ENCODE measurements at places on chromosomes 3 and 15. TPM values are rescaled to one million over a fixed set of nuclear protein-coding genes. Genes with fewer than 3 reads are reported as not detected.

Gene SLC24A5
- not detected for total RNA-seq

Gene PIGZ
- total RNA-seq = 9.8 TPM

Gene ALG1L2
- total RNA-seq = not detected

Gene ANKRD34C
- 0.25 TPM for total RNA-seq

Gene CCDC191
- total RNA-seq = 8.6 TPM

Gene MAGEL2
- 2.0 TPM for total RNA-seq

Gene GOLGA8S
- not detected for total RNA-seq

Gene CPN2
- not detected for total RNA-seq

Gene AHSG
- not detected for total RNA-seq

Gene CPNE9
- total RNA-seq = not detected

Gene IL5RA
- not detected for total RNA-seq

DNA sequence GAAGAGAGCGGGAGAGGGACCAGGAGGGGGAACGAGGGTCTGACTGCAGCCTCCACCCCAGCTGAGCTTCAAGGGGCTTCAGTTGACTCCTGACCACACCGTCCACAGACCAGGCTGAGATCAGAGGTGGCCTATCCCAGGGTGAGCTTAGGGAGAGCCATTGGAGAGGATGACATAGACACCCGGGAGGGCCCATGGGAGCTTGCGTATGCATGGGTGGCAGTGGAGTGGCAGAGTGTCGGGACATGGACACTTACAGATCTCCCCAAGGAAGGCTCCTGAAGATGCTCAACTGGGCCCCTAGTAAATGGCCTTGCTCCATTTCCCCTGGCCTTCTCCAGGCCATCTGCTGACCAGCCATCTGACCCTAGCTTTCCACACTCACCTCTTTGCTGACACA is 12.6 kb upstream of the ALAS1 start:
- H3K36me3 ChIP-seq = no peaks in the 10 kb centered on the region
- no peaks in the 10 kb centered on the region for H3K27me3 ChIP-seq
- H3K27ac ChIP-seq = no peak overlapping the region
- H3K4me1 ChIP-seq = peaks cover 7% of the 10 kb centered on the region

DNA sequence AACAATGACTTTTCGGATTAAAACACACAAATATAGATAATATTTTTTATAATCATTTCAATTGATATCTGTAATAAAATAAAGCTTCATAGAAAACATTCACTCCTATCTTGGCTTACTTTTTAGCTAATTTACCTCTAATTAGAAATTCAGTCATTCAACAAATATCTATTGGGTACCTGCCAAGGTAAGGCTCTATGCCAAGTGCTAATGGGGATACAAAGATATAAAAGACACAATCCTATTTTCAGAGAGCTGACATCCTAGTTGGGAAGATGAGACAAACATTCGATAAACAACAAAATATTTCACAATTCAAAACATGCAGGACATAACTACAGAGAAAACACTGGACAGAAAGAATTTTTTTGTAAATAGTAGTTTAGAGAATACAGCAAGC is 63.3 kb downstream of the ULK4 start:
- H3K36me3 ChIP-seq = peaks cover 4% of the 10 kb centered on the region
- H3K4me1 ChIP-seq = no peaks in the 10 kb centered on the region
- DNase-seq = no peak

DNA sequence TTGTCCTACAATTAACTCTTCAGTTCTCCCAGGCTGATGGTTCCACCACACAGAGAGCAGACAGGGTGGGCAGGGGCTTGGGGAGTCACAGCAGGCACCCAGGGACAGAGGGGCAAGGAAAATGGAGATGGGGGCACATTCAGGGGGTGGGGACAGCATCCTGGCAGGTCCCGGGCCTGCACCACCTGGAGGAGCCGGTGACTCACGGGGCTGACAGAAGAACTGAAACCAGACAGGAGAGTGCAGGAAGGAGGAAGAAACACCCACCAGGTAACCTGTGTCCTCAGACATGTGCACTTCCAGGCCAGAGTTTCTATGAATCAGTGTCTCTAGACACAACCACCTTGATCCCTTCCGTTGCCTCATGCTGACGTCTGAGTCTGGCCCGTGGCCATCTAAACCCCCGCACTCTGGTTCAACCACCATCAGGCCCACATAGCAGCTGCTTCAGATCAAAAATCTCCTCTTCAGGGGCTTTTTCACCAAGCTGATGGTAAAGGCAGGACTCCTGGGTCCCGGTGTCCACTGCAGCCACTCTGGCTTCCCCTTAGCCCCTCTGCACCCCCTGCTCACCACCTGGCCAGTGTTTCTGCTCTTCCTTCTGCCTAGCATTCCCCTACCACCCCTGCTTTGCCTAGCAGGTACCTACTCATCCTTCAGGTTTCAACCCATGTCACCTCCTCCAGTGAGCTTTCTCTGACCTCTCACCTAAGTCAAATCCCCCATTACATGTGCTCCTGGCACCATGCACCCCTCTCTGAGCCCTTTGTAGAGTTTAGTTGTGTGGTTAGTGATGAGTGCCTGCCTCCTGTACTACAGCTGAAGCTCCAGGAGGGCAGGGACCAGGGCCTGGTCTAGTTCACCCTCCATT is 16.5 kb upstream of the CYP11A1 start:
- H3K36me3 ChIP-seq = no peaks in the 10 kb centered on the region
- no peak overlapping the region for H3K4me3 ChIP-seq
- no peaks in the 10 kb centered on the region for H3K27me3 ChIP-seq
- no peak overlapping the region for H3K27ac ChIP-seq
- no peak for DNase-seq
- H3K4me1 ChIP-seq = no peaks in the 10 kb centered on the region

- no peaks in the 10 kb centered on the region for H3K27me3 ChIP-seq
- no peak overlapping the region for H3K4me3 ChIP-seq
- H3K4me1 ChIP-seq = peaks cover 5% of the 10 kb centered on the region
Observed at GRCh38 chr15:57184502-57184901, 191.8 kb upstream of the CGNL1 start.

DNA sequence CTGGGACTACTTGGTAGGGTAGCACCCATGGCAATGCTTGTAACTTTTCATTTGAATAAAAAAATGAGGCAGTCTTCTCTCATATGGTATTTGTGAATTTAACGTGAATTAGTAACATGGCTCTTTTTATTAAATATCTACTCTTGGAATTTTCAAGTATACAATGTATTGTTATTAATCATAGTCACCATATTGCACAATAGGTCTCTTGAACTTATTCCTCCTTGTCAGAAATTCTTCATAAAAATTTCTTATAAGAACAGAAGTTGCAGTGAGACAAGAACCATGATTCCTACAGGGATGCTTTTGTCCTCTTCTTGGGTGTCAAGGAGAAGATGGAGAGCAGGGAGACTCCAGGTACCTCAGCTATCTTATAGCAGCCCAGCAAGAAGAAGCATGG is 203.8 kb upstream of the FEZF2 start:
- no peak overlapping the region for H3K4me3 ChIP-seq
- DNase-seq = no peak
- H3K36me3 ChIP-seq = no peaks in the 10 kb centered on the region
- H3K27me3 ChIP-seq = no peaks in the 10 kb centered on the region

- no peaks in the 10 kb centered on the region for H3K27me3 ChIP-seq
- no peaks in the 10 kb centered on the region for H3K4me1 ChIP-seq
- no peaks in the 10 kb centered on the region for H3K36me3 ChIP-seq
- no peak for DNase-seq
Observed at GRCh38 chr3:187450431-187451190, 82.4 kb downstream of the RTP4 start.

DNA sequence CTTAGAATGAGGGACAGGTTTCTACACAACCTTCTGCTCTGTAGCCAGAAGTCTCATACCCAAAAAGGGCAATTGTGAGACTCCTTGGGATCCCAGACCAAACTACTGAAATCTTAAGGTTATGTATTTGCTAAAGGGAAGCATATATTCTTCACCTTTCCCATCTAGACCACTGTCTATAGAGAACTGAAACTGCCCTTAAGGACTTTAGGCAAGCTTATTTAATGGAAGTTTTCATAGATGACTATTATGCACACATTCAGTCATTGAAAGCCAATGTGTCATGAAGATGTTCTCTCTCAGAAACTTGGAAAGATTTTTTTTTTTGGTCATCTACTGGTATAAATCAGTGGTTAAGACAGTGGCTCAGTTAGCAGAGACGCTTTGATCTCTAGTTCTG is 365.3 kb downstream of the MCTP2 start:
- H3K27me3 ChIP-seq = no peaks in the 10 kb centered on the region
- no peaks in the 10 kb centered on the region for H3K36me3 ChIP-seq
- no peak overlapping the region for H3K4me3 ChIP-seq
- no peak for DNase-seq
- H3K4me1 ChIP-seq = no peaks in the 10 kb centered on the region

DNA sequence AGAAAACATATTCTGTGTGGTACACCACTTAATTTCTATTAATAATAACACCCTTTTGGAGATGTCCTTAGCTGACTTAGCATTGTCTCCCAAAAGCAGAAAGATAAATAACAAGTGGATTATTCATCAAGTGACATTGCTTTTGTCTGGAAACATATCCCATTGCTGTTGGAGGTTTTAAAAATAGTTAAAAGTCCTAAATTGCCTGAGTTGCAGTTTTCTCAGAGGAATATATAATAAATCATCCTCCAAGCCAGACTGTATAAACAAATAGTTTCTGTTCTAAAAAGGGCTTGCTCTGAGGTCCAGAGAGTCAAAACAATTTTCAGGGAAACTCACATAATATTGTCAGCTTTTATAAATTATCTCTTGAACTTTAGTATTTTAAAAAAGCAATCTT is 60.4 kb upstream of the CD96 start:
- H3K27ac ChIP-seq = no peak overlapping the region
- H3K36me3 ChIP-seq = no peaks in the 10 kb centered on the region
- no peaks in the 10 kb centered on the region for H3K4me1 ChIP-seq

DNA sequence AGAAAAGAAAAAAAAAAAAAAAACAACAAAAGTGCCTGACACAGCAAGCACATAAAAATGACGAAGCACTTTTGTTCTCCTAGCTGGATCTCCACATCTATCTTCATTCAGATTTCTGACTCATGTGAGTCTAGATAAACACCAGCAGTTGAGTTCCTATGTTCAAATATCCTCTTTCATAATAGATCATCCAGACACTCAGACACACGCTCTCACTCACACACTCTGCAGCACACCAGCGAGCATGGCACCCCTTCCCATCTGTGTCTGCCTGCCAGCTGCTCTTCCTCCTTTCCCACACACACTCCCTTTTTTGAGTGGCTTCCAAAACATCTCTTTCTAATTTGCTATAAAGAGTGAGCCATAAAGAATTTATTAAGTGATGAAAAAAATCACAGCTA is 19.8 kb upstream of the CELF6 start:
- no peaks in the 10 kb centered on the region for H3K36me3 ChIP-seq
- peak overlapping the region; percentile 50 for H3K27ac ChIP-seq
- no peaks in the 10 kb centered on the region for H3K27me3 ChIP-seq

DNA sequence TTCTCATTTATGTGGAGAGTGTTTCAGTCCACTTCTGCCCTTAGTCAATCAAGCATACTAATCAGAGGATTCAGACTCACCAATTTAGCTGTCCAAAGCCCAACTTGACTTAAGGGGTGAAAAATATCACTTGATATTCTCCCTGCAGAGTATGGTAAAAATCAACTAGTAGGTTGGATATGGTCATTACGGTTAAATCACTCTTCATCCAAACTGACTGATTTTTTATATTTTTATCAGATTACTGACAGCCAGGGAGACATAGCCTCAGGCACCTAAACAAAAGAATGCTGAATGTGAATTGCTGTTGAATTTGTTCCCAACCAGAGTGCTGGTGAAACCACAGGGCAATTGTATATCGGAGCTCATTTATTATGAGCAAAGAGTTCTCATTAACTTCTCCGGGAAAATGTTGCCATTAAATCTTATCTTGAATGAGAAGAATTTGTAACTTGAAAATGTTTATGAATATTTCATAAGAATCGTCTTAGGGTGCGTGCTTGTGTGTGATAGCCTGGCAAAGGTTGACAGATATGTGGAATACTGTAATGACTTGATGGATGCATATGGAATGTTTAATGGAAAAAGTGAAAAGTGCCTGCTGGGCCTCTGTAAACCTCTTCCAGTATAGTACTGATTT is 411.2 kb downstream of the NAALADL2 start:
- no peaks in the 10 kb centered on the region for H3K27me3 ChIP-seq
- H3K27ac ChIP-seq = no peak overlapping the region
- H3K4me3 ChIP-seq = no peak overlapping the region
- no peaks in the 10 kb centered on the region for H3K36me3 ChIP-seq
- no peak for DNase-seq

GRCh38 chr3:185713015-185713414 is 111.8 kb downstream of the IGF2BP2 start:
- H3K27ac ChIP-seq = no peak overlapping the region
- no peaks in the 10 kb centered on the region for H3K27me3 ChIP-seq
- DNase-seq = no peak
- H3K36me3 ChIP-seq = no peaks in the 10 kb centered on the region
- no peak overlapping the region for H3K4me3 ChIP-seq

DNA sequence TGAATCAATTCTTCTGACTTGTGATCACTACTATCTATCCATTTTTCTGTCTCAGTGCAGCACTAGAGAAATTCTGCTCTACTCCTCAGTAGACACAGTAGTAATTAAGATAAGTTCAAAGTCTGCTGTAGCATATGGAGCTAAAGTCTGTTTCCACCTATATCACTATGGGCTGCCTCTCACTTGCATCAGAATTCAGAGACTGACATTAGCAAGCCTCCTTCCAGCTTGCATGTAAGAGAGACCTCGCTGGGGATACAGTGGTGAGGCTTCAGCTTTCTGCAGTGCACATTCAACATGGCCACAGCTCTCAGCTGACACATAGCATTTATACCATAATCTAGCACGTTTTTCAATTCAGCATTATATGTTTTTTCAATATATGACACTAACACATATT is 217.0 kb downstream of the PLOD2 start:
- H3K27me3 ChIP-seq = no peaks in the 10 kb centered on the region
- H3K36me3 ChIP-seq = no peaks in the 10 kb centered on the region
- no peaks in the 10 kb centered on the region for H3K4me1 ChIP-seq
- DNase-seq = no peak
- no peak overlapping the region for H3K27ac ChIP-seq
- H3K4me3 ChIP-seq = no peak overlapping the region

DNA sequence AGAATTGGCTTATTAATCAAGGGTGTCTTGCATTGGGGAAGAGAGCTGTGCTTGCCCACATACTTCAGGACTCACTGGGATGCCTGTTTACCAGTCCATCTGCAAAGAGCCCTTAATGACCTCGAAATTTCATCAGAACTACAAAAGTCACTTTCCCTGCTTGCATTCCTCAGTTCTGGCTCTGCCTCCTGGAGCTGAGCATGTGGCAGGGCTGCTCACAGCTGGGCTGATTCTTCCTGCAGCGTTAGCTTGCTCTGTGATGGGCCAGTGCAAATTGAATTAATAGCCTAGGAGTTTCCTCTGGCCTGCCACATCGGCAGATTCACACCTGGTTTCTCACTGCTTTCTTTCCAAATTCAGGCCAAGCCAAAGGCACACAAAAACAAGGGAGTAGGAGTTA is 108.9 kb downstream of the DUT start:
- no peaks in the 10 kb centered on the region for H3K36me3 ChIP-seq
- DNase-seq = no peak
- no peaks in the 10 kb centered on the region for H3K27me3 ChIP-seq
- peak overlapping the region; percentile 7 for H3K27ac ChIP-seq
- H3K4me3 ChIP-seq = no peak overlapping the region
- peaks cover 10% of the 10 kb centered on the region for H3K4me1 ChIP-seq

GRCh38 chr3:167102071-167102470 is 278.0 kb downstream of the ZBBX start:
- DNase-seq = no peak
- H3K27ac ChIP-seq = no peak overlapping the region
- no peaks in the 10 kb centered on the region for H3K36me3 ChIP-seq

GRCh38 chr3:23077126-23077525 is 126.0 kb upstream of the UBE2E2 start:
- H3K27ac ChIP-seq = no peak overlapping the region
- no peaks in the 10 kb centered on the region for H3K36me3 ChIP-seq
- H3K4me3 ChIP-seq = no peak overlapping the region
- peaks cover 11% of the 10 kb centered on the region for H3K4me1 ChIP-seq
